Stimulated activated CD4-positive, alpha-beta T cell treated with anti-CD3 and anti-CD28 coated beads, Interleukin-1b, Interleukin-23, amount 100 ng/mL, for 48 hours (primary cell): ENCODE measurements at places on chromosomes 2 and 18.

DNA sequence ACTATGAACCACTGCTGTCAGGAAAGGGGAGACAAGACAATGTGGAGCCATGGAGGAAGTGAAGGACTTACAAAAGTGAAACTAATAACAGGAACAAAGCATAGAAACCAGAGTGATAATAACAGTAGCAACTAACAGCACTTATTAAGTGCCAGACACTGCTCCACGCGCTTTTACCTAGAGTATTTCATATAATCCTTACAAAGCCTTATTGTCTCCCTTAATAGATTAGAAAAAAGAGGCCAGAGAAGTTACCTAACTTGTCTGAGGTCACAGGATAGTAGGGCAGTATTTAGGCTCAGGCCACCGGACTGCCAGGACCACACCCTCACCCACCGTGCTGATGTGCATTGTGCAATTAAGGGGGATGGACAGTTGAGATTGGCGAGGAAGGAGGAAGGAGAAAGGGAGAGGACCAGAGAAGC, 98.6 kb upstream of the NFU1 start:
- no peak for DNase-seq

GRCh38 chr2:29253-29652, 17.1 kb downstream of the FAM110C start:
- no peak for DNase-seq

- no peak for DNase-seq
These were observed 53.2 kb upstream of the SLC4A10 start for GRCh38 chr2:161571051-161571429.

DNA sequence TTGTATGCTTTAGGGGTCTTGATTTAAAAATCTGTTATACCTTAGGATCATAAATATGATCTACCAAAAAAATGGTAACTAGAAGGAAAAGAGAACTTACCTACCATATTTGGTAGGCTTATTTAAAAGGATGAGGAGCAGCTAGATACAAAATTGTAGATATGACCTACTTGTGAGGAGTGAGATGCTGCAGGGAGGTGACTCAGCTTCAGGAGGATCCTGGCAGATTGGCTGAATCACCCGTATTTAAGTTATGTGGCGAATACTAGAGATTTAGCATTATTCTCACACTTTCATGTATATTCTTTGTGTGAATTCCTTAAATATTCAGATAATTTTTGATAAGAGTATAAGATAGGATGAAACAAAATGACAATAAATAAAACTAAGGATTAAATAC, 657.3 kb upstream of the LINC00305 start:
- no peak for DNase-seq

GRCh38 chr18:12369211-12369610, 7.8 kb downstream of the AFG3L2 start:
- no peak for DNase-seq

DNA sequence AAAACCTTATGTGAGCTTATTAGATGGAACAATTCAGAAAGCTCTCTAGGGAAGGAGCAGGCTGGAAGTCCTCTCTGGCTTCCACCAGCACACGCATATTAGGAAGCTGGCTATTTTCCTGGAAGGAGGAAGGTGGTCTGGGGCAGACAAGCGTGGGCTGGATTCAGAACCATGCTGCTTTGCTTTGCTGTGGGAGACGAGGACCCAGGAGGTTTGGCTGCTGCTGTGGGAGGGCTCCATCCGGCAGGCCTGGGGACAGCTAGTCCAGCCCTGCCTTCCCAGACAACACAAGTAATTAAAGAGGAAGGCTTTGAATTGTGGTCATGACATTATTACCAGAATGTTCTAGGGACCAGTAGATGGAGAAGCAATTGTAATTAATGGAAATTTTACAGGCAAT, 238.8 kb upstream of the MYT1L start:
- DNase-seq, result no peak
